Esophagus mucosa (tissue), 1 donor: ENCODE measurements at places on chromosomes 12 and 14. TPM values are rescaled to one million over a fixed set of nuclear protein-coding genes. Genes with fewer than 3 reads are reported as not detected.
A peak's percentile ranks its signal among the peaks of the same experiment; 100 is the strongest.

PZP gene
- total RNA-seq: not detected

DNA sequence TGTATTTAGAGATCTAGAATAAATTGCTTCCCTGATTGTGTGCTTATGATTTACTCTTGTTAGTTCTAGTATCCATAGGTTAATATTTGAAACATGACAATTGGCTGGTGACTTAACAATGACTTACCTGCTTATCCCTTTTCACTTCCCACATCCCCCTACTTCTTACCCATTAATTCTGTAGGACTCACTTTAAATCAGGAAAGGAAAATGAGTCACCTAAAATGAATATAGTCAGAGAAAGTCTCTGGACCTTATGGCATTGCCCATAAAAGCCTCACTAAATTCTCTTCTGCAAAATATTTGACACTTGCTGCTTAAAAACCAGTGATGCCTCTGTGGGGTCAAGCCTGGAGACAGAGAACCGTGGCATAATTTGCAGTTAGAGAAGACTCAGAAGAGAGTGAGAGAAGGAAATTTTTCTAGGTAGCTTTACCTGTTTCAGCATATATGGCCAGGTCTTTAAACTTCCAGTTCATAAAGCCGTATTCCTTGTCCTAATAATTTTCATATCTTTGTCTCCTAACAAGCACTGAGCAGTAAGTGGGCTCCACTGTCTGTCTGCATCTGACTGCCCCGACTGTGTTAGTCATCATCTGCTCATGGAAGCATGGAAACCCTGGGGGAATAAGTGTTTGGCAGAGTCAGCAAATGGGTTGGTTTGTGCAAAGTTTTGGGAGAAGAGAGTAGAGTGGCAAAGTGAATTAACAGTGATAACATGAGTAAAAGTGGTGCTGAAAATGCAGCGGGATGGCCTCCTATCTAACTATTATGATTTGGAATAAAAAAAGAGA, 294.4 kb downstream of the AKAP6 start:
- ATAC-seq: no peak

TMEM117 gene
- 14.3 TPM for total RNA-seq

DNA sequence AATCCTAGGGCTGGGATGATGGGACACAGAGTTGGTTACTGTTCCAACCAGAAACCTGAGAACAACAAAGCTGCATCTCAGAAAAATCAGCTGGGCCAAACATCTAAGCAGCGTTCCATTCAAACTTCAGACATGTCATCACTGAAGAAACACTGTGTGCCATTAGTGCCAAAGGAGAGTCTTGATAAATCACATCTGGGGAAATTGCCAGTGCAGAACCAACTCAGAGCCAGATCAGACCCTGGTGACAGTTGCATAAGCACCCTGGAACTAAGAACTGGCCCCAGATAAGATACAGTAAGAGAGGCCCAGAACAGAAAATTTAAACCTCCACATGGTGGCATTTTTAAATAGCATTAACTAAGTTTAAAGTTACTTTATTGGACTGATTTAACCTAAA, 482.8 kb downstream of the PRKD1 start:
- no peak for ATAC-seq

DNA sequence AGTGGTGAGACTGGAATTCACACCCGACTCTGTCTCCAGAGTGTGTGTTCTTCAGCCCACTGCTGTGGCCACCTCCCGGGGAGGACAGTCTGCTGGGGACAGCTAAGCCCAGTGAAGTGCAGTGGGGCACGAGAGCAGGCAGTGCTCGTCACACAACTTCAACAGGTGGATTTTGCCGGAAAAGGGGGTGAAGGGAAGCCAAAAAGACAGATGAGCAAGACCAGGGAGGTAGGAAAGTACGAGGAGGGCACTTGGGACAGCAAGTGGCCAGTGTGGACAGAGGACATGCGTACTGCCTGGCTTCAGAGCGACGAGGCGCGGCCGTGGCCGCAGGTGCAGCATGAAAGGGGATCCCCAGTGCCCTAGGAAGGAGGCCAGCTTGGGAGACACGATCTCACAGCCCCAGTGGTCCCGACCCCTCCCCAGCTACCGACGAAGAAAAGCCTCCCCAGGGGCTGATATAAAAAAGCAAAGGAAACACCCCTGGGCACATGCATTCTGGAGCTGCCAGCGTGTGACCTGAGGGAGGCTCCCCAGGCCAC, 96.1 kb downstream of the FBXL14 start:
- no peak for ATAC-seq

GRCh38 chr12:6532051-6532926, 2.0 kb upstream of the GAPDH start:
- peak; percentile 26 for ATAC-seq

- ATAC-seq: peak; percentile 77
Observed at GRCh38 chr12:459430-460258, at the start of gene B4GALNT3. TSS of gene B4GALNT3 (plus strand) at chr12:459939. CDS start at chr12:460377, 438 bp downstream.

DNA sequence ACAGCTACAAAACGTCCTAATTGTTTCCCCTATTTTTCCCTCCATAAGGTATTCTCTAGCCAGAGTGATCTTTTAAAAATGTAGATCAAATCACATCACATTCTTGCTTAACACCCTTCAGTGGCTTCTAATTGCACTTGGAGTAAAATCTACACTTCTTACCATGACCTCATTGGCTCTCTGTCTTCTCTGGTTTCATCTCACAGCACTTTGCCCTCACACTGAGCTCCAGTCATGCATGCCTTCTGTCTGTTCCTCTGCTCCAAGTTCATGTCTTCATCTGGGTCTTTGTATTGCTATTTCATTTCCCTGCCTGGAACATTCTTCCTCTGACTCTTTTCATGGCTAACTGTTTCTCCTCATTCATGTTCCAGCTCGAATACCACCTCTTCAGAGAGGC, 220.4 kb upstream of the GARIN6 start:
- ATAC-seq: no peak

ISCU gene
- total RNA-seq: 51.2 TPM
